ENCODE measurements at places on chromosomes 12 and 14. TPM values are rescaled to one million over a fixed set of nuclear protein-coding genes. Genes with fewer than 3 reads are reported as not detected.
A peak's percentile ranks its signal among the peaks of the same experiment; 100 is the strongest.

Gene IFI27
- 209 TPM for total RNA-seq

Gene FOXA1
- not detected for total RNA-seq

Gene GPR132
- total RNA-seq = not detected

Gene ADGRD1
- 46.9 TPM for total RNA-seq

Gene TM7SF3
- total RNA-seq = 213 TPM

Gene SLC5A8
- total RNA-seq = 0.11 TPM

Gene RHOF
- 1.9 TPM for total RNA-seq

DNA sequence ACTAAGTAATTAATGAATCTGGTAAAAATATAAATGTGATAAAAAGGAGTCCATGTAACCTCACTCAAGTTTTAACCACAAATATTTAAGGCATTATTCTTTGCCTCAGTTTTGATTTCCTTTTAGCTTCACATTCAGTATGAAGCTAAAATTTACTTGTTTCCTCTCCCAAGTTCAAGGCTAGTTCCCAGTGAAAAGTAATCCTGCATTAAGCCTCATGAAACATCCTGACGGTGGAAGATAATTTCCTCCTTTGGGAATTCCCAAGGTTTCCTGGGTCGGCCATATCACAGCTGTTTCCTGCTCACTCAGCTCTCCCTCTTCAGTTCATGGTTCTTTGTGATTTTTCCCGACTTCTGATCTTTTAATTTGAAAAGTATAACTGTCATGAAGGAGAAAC, 1256.8 kb upstream of the FLRT2 start:
- no peak for DNase-seq

DNA sequence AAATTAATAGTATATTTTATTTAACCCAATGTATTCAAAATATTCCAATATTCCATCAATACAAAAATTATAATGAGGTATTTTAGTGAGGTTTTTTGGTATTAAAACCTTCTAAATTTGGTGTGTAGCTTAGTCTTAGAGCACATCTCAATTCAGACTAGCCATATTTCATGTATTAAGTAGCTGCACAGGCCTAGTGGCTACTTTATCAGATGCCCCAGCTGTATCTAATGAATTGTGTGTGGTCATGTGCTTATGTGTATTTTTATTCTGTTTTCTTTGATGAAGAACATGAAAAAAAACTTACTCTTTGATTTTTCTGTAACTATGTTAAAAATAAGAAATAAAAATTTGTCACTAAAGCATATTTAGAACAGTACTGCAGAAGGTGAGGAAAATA, 13.2 kb downstream of the ACTR10 start:
- DNase-seq = no peak

GRCh38 chr12:2049604-2050540, 2.9 kb upstream of the CACNA1C start:
- DNase-seq = no peak

- DNase-seq = no peak
These were observed 1.8 kb downstream of the GALNT9 start for GRCh38 chr12:132327336-132328171.

DNA sequence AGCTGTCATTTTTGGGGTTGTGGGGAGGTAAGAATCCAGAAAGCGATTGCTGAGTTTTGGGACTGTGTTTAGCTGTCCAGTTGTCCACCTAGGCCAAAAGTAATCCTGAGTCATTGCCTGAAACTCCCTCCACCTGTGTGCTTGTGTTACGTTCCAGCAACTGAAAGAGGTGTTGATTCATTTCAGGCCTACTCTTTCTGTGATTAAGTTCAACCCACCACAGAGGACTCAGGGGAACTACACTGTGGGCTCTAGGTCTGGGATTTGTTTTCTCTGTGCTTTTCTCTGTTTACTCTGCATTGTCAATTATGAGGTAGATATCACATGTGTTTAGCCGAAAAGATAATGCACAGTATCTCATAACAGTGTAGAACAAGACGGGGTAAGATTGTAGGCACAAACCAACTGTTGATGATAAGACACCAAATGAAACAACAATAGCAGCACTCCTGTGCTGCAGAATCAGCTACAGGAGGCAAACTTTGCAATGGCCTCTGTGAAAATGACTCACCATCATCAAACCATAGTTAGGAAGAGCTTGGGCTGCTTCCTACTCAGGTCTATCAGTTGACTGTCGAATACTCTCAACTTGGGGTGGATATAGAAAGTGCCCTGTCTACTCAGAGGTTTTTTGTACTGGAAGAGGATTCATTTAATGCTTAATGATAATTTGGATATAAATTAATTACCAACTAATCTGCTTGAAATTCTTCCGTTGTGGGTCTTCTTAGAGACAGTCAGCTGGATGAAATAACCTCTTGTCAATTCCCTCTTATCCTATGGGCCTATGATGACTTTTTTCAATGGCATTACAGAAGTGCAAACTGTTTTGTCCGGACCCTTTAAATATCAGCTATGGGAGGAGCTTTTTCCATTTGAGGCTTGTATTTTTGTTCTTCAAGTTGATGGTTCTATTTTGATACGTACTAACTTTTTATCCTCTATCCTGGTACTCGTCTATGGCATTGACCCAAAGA, 385.9 kb downstream of the BMP4 start:
- DNase-seq = no peak

GRCh38 chr14:69501423-69501838, 16.9 kb downstream of the PLEKHD1 start:
- DNase-seq = no peak

DNA sequence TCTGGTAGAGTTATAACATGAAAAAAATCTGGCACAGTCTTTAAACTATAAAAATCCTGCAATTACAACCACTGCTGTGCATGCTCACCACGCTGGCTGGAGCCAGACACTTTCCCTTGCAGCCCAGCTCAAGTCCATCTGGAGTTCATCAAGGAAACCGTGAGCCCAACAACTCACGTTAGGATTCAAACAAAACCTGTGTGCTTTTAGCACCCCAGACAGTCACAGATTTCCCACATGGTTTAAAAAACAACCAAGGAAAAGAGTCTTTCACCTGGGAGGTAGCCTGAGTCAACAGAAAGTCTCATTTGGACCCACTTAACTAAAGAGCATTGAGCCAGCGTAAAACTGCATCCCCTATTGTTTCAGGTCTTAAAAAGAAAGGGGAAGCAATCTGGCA, 4.7 kb downstream of the LRIG3 start:
- DNase-seq = no peak

DNA sequence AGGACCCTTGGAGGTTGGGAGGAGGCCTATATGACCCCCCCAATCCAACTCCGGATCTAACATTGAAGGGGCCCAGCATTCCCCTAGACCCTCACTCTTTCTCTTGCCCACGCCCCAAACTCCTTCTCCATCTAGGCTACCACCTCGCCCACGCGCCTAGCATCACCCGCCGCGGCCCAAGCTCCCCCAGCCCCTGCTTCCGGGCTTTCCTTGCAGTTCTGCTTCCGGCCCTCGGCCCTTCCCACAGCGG, 445 bp downstream of the CERS5 start:
- no peak for DNase-seq

DNA sequence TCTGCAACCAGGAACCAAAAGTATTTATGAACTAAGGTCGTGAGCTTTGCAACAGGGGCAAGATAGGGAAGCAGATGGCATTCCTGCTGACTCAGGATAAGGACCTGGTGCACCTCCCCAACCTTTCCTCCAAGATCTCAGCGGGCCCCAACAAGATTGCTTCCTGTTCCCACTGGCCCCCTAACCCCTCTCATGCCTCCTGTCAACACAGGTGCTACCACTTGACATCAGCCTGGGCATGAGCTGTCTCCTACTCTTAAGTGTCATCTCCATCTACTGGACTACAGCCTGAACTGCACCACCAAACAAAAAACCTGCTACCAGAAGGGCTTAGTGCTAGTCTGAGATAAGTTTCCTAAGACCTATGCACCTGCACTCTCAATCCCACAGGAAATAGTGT, 32.7 kb downstream of the MED6 start:
- DNase-seq = no peak

- DNase-seq = no peak
These were observed 50.6 kb upstream of the FUT8 start for GRCh38 chr14:65361920-65362319.

GRCh38 chr14:103433916-103434563, 48.8 kb downstream of the MARK3 start:
- DNase-seq = no peak

DNA sequence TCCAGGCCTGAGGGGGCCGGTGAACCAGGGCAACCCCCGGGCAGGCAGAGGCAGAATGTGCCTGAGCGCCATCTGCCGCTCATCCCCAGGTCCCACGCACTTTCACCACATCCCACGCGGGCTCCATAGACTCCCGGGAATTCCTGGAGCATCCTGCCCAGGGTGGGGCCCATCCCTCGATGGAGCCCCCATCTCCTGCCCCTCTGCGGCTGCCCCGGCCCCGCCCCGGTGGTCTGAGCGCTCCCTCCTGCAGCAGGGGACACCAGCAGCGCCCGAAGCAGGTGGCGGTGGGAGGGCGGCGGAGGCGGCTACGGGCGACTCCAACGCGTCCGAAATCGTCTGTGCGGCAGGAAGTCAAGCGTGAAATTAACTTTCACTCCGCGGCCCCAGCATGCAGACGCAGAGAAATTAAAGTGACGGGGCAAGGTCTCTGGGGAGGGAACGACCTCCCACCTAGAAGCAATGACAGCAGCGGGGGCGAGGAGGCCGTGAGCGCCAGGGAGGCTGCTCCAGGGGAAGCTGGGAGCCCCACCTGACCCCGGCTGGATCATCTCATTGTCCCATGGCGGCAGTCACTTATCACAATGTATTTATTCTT, 122.2 kb downstream of the NCOR2 start:
- DNase-seq = no peak

DNA sequence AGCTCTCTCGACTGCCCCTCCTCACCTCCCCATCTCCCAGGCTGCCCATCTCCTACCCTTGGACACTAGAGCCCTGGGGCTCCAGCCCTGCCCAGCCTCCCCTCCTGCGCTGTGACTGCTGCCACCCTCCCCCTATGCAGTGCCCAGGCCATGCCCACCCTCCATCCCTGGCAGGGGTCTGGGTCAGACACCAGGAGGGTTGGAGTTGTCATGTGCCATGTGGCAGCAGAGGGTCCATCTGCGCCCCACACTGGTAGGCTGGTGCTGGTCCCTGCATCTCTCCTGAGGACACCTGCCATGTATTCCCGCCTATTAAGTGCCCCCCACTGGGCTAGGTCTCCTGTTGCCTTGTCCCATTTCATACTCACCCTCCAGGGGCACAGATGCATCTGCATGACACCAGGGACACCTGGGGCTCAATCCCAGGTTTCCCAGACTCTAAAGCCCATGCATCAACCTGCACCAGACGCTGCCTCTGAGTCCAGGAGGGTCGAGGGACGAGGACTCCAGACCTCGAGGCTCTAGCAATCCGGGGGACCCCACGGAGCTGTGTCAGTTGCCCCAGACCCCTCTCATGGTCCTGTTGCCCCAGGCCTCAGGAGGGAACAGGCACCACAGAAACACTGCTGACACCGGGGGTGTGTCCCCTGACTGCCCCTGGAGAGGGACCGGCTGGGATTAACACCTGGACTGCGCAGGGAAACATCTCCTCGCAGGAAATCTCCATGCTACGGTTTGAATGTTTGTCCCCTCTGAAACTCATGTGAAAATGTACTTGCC, 23.4 kb upstream of the SFSWAP start:
- DNase-seq = no peak

GRCh38 chr14:74245292-74245691, 6.0 kb downstream of the VSX2 start:
- DNase-seq = no peak

GRCh38 chr12:42696406-42697149, 107.0 kb upstream of the PRICKLE1 start:
- peak; percentile 88 for DNase-seq

GRCh38 chr12:113333418-113333750, 1.5 kb downstream of the SLC8B1 start:
- DNase-seq = no peak

DNA sequence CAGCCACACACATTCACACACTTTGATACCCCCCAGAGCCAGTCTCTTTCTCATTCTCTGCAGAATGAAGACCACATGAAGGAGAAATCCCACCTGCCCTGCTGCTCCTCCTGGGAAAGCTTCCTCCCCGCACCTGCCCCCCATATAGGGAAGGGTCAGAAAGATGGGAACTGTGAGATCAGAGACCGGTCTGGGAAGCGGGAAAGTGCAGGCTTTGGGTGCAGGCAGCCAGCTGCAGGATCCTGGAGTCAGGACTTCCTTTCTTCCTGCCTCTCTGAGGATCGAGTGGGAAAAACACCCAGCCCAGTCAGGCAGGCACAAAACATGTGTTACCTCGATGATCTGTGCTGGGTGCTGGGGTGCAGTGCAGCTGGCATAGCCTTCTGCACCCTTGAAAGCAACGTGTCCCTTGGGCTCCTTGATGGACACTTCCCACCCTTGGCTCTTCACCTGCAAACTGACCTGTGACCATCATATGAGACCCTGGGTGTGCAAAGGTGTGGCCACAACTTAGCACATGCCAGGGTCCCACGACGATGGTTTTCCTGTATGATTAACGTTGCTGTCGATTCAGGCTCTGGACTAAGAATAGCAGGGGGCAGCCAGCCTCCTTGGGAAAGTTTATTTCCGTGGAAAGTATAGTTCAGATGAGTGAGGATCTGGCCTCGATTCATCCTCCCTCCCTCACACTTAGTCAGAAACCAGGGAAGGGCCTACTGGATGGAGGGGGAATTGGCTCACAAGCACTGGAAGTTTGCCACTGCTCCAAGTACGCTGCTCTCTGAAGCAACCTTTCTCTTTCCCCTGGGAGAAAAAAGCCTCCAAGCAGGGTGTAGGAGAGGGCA, 105.4 kb upstream of the MED13L start:
- DNase-seq = peak; percentile 44

DNA sequence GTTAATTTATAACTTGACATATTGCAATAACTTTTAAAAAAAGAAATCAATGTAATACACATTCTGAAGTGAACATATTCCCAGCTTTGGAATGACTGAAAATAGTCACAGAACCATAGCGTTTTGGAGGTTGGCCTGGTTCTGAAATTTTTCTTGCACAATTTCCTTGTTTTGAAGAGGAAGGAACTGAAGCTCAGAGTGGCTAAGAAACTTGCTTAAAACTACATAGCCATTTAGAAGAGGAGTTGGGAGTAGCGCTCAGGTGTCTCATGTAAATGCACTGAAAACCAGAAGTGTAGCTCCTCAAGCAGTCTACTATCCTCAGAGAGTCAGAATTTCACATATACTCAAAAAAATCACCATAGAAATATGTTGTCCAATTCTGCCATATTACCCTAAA, 41.2 kb downstream of the SLC38A1 start:
- no peak for DNase-seq

DNA sequence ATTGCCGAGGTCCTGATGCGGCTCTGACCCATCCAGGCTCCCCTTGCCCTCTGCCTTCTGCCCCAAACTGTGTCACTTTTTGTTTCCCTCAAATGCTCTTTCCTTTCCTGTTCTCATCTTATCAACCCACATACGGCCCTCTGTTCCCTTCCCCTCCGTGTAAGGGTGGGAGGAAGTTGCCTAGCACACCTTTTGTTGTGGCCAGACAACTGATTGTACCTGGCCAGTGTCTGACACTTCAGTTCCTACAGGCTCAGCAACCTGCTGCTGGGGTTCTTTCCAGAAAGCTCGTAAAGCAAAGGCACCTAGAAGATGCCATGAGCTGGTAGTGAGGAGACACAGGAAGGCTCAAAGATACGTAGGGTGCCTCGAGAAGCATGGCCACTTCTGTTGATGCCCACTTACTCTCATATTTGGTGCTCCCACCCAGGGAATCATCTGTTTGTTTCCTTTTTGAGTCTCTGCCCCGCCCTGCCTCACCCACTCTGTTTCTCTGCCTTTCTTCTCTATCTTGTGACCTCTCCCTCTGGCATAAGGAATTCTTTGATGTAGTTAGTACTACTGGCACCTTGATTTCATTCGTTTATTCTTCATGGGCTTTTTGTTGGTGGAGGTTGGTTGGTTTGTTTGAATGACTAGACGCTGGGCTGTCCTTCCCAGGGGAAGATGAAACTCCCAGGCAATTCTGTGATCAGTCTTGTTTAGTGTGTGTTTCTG, 152.4 kb upstream of the FKBP4 start:
- peak; percentile 5 for DNase-seq
